ENCODE measurements at places on chromosomes 16 and 17.
A peak's percentile ranks its signal among the peaks of the same experiment; 100 is the strongest.

DNA sequence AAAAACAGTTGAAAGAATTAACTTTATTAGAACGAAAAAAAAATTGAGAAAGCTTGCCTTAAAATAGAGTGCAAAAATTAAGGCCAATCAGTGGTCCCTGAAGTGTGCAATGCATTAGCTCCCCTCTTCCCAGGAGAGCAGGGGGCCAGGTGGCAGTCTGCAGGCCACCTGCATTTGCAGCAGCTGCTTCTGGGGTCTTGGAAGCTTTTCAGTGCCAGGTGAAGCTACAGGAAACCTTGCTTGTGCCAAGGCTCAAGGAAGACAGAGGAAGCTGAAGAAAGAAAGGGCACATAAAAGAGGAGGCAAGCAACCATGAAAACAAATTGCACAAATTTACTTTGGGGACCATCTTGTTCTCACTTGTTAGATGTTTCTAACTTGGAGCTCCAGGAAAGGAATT lies 50.5 kb upstream of the MTMR4 start:
- no peak for DNase-seq

GRCh38 chr17:10318535-10318934 lies 54.3 kb downstream of the MYH13 start:
- no peak for DNase-seq

DNA sequence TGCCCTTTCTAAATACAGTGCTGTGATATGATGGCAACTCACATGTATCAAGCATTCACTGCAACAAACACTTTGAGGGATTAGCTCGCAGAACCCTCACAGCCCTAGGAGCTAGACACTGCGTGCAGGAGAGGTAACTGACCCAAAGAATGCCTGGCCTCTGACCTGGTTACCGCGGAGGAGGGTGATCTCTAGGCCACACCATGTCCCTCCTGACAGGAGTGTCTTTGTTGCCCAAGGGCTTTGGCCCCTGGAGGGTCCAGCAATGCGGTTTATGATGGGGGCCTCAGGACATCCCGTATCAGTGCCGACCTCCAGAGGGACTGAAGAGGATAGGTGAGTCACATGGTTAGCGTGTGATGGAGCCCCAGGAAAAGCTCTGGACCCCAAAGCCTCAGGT lies 130.6 kb downstream of the MGAT5B start:
- no peak for DNase-seq

DNA sequence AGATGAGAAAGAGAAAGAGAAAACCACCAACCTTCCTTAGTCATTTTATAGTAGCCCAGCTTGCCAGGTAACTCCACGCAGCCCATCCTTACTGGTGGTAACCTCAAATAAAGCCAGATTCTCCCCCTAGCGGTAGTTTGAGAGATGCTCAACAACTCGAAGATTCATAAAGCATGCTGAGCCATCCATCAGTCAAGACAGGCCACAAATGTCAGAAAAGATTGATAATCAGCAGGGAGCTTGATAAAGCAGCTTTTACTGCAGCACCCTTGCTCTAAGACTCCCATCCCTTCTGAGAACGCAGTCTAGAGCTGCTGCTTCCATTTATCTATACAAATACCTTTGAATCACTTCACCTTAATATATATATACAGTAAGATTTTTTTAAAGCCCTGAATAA lies 451.5 kb upstream of the HSBP1 start:
- peak; percentile 74 for DNase-seq

DNA sequence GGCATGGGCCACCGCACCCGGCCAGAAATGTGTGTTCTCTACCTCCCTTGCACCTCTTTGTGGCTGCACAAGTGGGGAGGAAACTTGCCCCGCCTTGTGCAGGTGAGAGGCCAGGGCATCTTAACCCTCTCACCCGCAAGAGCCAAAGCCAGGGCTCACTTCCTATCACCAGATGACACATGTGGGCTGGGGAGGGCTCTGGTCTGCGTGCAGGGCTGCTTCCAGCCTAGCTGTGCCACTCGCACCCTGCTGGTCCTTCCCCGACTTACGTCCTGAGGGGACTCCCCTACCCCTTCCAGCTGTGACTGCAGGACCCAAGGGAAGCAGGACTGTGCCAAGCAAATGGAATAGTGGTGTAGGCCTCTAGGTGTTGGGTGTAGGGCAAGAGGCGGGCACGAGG lies 6.9 kb downstream of the MIEF2 start:
- no peak for DNase-seq

DNA sequence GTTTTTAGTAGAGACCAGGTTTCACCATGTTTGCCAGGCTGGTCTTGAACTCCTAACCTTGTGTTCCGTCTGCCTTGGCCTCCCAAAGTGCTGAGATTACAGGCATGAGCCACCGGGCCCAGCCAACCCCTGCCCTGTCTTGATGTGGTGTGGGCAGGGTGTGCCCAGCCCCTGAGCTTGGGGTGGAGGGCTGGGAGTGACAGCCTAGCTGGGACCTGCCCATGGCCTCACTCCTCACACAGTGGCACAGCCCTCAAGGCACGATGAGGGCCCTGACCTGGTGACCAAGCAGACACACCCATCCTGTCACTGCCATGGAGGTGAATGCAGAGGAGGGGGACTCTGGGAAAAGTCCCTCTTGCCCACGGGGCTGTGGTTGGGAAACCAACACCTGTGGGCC lies 3.0 kb downstream of the IL32 start:
- DNase-seq: no peak

Data from mesendoderm (in vitro differentiated cells).